Ovary (tissue), 10 donors: ENCODE measurements at places on chromosomes 1 and 21.

GRCh38 chr1:3746830-3747521 is 5.3 kb upstream of the CCDC27 start:
- peak; percentile 89 for DNase-seq

- no peak for DNase-seq
These were observed 82.3 kb upstream of the TIAM1 start for GRCh38 chr21:31426235-31426797.

GRCh38 chr21:33816174-33816573 is 99.4 kb downstream of the ATP5PO start:
- DNase-seq = no peak

DNA sequence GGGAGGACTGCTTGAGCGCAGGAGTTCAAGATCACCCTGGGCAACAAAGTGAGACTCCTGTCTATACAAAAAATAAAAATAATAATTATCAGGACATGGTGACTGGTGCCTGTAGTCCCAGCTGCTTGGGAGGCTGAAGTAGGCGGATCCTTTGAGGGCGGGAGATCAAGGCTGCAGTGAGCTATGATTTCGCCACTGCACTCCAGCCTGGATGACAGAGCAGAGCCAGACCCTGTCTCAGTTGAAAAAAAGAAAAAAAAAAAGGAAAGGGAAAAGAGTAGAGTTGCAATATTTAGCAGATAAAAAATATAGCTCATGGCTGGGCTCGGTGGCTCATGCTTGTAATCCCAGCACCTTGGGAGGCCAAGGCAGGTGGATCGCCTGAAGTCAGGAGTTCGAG is 3.3 kb upstream of the S1PR1 start:
- DNase-seq = no peak

GRCh38 chr1:2228157-2228594 is at the start of gene SKI:
TSS of gene SKI (plus strand) at chr1:2228319. CDS start at chr1:2228767, 448 bp downstream.
- DNase-seq = no peak

GRCh38 chr1:184322253-184322652 is 64.6 kb upstream of the C1orf21 start:
- DNase-seq = no peak
